ENCODE measurements at places on chromosomes 16 and 17.

DNA sequence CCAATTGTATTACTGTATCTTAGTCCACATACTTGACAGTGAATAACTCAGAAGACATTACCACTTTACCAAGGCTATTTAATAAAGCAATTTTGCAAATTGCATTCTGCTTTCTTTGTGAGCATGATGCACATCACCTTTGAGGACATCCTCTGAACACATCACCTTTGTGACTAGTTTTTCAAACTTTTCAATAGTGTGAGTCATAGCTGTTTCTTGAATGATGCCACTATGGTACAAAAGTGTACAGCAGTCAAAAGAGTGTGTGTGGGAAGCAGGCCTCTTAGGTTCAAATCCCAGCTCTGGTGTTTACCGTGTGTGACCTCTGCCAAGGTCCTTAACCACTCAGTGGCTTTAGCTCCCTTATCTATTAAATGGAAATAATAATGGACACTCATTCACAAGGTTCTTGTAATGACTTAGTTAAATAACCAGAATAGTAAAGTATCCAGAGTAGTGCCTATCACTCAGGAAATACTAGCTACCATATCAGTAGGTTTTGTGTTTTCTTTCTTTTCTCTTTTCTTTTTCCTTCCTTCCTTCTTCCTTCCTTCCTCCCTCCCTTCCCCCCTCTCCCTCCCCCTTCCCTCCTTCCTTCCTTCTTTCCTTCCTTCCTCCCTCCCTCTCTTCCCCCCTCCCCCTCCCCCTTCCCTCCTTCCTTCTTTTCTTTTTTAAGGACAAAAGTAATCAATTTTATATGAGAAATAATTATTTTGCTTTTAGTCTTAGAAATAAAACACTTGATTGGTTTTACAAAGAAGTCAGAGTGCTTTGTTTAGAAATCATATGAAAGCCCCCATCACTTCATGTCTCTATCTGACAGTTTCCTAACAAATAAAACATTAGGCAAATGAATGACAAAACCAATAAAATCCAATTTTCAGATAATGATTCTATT is 178.9 kb downstream of the MYO1D start:
- DNase-seq: no peak

DNA sequence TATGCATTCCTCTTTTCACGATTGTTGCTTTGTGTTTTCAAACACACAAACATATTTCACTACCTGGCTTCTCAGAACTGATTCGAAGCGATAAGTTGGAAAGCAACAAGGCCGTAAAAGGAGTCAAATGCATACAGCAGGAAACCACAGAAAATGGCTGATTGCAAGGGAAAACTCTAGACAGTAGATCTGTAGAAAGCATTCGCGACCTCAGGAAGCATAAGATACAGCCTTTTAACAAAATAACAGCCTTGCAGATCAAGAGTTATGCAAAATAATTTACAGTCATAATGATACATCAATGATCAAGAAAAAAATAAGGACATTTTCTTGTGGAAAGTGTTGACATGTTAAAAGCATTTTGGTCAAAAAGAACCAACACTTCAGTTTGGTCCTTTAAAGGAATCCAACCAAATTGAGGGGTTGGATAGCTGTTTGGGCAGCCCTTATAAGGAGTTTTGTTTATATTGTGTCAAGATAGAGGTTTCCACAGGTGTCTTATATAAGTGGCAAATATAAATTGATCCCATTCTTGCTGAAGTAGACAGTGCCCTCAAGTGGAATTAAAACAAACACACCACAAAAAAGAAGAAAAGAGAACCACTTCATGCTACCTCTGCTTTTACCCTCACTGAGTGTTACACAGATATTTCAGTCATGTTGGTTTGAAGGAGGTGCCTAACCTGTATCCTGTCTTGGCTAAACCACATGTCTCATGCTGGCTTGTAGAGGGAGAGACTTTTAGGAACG is 5.5 kb downstream of the CYLD start:
- no peak for DNase-seq

DNA sequence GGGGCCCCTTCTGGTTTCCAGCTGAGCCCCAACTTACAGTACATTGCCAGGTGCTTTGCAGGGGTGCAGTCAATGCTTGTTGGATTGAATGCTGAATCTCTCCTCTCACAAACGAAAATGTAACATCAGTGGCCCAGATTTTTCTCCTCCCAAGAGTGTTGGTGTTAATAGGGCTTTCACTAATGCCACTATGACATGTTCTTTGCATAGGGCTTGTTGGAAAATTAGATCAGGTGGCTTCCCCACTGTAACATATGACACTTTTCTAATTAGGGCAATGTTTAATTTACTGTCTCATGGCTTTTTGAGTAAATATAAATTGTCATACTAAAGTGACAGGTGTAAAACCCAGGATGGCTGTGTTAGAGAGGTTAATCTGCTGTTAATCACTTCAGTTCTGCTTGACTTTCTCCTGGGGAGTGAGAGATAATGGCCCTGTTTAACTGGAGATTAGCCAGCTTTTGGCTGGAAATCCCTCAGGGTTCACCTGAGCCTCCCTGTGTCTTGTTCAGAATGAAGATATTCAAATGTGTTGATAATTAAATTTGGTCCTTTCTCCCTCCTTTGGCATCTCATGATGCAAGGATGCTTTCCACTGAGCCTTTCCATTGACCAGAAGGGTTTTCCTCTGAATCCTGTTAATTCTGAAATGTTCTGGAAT is 502.3 kb downstream of the RBFOX1 start:
- no peak for DNase-seq

- no peak for DNase-seq
Observed at GRCh38 chr17:38568274-38568673, 37.5 kb downstream of the SRCIN1 start.

DNA sequence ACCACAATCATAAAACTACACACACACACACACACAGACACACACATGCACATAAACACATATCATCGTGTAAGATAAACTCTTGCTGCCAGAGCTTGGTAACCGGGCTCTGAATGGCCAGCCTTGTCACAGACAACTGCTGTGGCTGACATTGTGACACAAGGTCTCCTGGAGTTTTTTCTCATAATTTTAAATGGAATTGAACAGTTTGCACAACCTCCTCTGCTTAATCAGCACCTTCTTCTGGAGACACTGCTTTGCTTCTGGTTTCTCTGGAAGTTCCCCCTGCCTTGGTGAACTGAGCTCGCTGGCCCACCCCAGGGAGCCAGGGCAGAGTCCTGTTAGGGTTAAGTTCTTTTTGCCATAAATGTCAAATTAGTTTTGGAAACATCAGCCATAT is 115.4 kb downstream of the UTP18 start:
- no peak for DNase-seq

DNA sequence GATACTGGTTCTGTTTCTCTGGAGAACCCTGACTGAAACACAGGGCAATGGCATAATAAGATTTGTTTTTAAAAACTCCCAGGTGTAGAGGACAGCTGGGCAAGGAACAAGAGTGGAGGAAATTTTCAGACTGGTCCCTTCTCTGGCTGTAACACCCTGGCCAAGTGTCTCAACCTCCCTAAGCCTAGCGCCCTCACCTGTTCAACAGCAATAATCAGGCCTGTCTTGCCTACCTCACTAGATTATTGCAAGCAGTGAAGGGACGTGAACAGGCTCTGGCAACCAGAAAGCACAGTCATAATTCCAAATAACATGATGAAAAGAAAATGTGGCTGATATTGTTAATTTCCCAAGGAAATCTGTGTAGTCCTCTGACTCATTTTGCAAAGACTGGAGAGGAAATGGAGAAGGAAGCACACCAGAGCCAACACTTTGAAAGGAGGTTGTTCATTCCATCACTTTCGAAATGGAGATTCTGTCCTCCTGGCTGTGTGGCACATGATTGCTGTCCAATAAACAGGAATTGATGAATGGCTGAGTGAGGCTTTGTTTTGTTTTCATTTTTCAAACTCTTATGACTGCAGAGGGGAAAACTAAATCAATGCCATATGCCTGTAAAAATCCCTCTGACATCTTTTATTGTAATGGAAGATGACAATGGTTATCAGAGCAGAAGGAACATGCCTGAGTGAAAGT is 87.5 kb upstream of the HLF start:
- no peak for DNase-seq

GRCh38 chr17:5248821-5249479 is 14.3 kb upstream of the SCIMP start:
- no peak for DNase-seq

DNA sequence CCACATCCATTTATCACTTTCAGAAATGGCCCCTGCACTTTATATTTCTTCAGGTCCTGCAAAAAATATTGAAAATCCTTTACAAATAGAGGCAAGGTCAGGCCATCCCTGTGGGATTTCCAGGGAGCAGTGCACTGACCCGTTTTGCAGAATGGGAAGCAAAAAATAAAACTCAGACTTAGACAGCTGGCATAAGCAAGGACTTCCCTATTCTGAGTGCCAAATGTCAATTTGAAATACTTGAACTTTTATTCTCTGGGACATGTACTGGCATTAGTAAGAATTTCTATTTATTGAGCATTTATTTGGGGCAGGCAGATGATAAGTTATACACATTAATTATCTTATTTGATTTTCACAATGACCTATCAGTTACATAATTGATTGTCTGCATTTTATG is 32.4 kb downstream of the PRKCB start:
- no peak for DNase-seq

DNA sequence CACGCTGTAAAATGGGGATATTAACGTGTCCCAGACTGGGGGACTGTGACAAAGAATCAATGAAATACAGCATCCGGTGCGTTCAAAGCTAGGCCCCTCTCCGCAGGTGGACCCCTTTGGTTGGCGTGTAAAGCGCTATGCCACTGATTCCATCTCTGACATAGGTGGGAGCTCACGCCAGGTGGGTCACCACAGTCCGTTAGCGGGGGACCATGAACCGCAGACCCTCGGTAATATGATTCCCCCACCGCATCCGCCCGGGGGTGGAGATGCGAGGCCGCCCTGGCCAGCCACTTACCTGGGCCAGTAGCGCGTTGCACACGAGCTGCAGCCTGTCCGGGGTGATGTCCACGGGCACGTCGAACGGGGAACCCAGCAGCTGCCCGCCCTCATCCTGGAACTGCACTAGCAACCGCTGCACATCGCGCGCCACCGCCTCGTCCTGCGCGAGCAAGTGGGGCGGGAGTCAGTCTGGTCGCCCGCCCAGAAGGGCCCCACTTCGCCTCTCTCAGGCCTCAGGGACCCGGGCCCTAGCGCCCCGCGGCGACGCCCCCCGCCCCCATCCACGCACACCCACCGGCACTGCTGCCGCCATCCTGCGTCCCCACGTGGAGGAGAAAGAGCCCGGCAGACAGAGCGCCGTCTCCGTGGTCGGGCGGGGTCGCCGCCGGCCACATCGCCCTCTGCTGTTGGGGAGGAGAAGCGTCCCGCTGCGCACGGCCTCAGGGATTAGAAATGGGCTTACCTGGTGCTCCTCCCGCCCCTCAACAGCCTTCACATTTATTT is at the start of gene NLE1:
NLE1 (minus strand) TSS at position 623 of the 786 bp plus-strand sequence; CDS start at position 595, 28 bp downstream.
- peak; percentile 85 for DNase-seq

- DNase-seq: peak; percentile 48
Observed at GRCh38 chr17:78998311-78999055, 11.1 kb downstream of the CANT1 start.

GRCh38 chr17:49196520-49196919 is 13.9 kb downstream of the GNGT2 start:
- DNase-seq: no peak

DNA sequence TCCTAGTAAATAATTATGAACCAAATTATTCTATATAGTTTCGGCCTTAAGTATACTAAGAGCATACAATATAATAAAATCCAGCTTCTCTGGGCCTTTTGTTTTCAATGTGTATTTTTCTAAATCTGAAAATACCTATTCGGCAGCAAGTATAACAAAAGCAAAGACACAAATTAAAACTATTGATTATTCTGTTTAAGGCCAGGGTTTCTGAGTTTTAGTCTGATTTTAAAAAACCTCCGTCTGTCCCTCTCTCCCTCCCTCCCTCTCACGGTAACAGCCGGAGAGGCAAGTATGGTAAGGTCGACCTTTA is 1.5 kb downstream of the TOB1 start:
- DNase-seq: no peak

- DNase-seq: no peak
Observed at GRCh38 chr17:39793301-39793872, 55.6 kb downstream of the GRB7 start.

DNA sequence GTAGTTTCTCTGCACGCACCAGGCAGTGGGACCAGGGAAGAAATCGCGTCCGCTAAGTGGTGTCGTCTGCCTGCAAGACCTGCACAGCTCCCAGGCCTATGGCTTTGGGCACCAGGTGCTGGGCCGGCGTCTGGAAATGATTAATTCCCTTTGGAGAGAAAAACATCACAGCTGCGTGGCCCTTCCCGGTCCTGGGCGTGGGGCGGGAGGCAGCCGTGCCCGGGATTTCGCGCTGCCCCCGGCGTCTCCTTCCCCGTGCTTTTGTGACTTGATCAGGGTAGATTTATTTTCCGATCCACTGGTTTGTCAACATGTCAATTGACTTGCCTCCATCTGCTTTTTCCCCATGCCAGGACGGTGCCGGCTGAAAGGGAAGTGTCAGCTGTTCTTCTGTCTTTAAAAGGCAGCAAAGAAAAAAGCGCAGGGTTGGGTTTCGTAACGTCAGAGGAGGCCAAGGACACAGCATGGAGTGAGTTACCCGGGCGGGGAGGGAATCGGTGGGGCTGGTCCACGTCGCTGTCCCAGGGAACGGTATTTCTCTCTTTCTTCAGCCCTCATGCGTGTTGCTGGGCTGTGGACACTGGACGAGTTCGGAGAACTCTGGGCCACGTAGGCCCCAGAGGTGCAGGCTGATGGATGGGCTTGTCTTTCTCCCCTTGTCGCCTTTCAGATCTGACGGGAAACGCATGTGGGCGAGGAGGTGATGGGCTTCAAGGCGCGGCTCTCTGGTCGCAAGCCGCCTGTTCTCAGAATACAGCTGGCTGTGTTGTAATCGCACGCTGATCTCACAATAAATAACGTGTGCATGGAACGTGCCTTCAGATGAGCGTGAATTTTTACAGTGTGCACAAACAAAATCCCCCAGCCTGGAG is 188.1 kb upstream of the ZNF469 start:
- no peak for DNase-seq

DNA sequence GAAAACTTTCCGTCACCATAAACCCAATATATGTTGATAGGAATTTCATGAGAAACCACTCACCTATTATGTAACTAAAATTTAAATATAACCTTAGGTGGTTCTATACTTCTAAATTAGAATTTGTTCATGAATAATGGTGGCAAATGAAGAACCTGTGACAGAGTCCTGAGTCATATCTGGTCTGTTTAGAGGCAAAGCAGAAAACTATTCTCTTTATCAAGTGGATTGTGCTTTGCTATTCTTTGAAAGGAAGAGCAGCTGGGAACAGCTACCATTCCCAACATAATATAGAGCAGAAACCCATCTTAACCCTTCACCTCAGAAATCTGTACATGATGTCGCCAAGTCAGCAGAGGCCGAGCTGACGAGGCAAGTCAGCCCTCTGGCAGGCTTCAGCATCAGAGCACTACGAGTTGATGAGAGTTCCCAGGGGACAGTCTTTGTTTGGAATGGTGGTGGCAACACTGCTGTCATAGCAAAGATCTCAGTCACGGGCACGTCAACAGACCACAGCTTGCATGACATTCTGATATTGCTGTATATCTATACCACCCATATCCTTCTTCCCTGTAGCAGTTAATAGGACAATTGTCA is 631.9 kb upstream of the CA10 start:
- DNase-seq: no peak
